ENCODE measurements at places on chromosomes 11 and 22.
A peak's percentile ranks its signal among the peaks of the same experiment; 100 is the strongest.

- no peak for DNase-seq
These were observed 10.4 kb downstream of the IGLL1 start for GRCh38 chr22:23569716-23570115.

DNA sequence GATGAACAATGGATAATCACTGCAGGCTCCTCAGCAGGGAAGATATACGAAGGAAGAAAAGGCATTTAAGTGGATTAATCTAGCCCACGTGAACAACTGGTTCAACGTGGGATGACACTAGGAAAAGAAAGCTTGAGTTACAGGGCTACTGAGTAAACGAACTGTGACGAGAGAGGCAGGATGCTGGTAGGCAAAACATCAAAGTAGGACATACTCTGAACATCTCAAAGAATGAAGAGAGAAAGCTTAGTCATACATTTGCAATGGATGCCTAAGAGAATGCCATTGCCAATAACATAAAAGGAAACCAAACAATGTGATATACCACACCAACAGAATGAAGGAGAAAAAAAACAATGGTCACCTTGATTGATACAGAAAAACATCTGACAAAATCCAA is 12.9 kb downstream of the USP28 start:
- peak; percentile 84 for DNase-seq

GRCh38 chr22:25874327-25874726 is 132.3 kb downstream of the MYO18B start:
- DNase-seq: no peak

DNA sequence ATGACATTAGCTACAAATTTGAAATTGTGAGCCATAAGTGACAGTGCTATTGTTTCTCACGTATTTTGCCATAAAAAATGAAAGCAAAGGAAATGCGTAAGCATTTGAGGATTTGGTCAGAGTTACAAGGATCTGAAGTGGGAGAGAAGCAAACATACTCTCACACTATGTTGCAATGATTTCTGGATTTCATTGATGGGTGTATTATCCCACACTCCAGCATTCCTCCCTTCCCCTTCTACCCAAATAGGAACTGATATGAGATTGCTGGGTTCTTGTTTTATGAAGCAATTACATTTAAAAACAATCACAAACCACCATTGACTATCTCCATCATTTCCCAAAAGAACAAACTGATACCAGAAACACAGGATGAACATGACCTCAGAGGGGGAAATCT is 314.0 kb upstream of the CTSC start:
- DNase-seq: no peak

GRCh38 chr22:46042786-46043185 is 65.8 kb upstream of the WNT7B start:
- DNase-seq: no peak

DNA sequence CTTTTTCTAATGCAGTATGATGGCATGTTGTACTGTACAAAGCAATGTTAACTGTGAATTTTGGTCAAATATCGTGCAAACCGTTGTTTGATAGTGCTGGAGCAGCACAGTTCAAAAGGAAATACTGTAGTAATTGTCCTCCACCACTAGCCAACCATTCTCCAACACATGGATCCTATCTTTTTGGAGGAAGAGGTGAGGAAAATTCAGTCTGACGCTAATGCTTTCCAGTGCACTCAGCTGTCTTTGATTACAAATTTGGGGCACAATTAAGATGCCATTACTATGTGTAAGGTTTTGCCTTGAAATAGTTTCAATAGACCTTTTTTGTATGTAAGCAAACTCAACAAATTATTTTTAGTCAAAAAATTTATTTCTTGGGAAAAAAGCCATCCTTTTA is 240.5 kb upstream of the CCDC179 start:
- no peak for DNase-seq

DNA sequence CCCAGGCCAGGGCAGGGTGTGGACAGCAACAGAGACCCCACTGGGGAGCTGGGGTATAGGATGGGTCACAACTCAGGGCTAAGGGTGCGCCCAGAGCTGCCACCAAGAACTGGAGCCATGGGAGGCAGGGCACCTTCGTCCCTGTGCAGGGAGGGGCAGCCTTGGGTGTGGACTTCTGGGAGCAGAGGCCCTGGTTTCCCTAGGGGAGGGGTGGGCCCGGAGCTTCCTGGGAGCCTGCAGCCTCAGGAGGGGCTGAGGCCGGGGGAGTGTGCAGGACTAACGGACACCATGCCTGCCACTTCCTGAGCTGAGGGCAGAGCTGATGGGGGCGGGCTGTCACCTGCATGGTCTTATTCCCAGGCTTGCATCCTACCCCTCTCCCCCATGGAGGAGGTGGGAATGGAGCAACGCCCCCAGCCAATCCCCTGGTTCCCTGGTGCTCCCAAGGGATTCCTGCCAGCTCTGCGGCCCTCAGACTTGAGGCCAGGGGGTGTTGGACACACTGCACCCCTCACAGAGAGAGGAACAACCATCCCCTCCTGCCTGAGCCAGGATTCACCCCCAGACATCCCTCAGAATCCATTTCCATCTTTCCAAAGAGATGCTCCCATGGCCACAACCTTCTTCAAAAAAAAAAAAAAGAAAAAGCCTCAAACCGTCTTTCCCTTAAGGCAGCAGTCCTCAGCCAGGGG is 225.7 kb downstream of the CTTN start:
- DNase-seq: no peak

DNA sequence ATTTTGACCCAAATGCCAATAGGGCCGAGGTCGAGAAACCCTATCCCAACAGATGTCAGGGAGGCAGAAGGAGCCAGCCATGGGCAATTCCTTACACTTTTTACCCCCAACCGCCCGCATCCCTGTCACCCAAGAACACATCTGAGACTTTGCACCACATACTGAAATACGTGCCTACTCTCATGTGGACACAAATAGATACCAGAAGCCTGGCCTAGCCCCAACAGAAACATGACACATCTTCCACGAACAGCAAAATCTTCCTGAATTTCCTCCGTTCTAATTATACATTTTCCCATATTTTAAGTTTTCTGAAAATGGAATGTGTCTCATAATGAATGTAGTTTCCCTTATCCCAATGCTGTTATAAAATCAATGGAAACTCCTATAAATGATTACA is 64.7 kb downstream of the SLC1A2 start:
- DNase-seq: no peak

DNA sequence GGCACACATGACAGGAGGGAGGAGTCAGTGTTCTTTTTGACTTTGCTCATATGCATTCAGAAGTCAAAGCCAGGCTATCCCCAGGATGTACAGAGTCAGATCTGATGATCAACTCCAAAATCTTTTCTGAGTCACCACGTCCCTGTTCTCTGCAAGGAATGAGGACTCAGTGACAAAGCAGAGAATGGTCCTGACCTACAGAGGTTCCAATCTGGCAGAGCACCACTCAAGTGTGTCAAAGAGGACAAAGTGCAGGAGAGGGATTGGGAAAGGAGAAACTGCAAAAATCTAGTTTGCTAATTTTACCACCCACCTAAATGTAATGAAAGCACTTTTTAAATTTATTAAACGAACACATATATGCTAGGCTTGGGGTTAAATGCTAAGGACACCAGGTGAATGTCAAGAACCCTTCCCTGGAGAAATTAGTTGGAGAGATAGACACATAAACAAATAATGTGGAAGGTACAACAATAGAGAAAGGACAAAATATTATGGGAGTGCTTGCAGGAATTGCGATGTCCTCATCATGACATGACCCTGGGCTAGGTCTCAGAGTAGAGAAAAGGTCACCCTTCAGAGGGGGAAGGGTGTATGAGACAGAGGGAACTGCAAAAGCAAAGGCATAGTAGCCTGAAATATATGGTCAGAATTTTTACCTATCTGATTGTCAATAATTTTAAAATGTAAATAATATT is 56.3 kb downstream of the MTNR1B start:
- no peak for DNase-seq

- no peak for DNase-seq
These were observed 73.5 kb upstream of the CADM1 start for GRCh38 chr11:115577701-115578100.

DNA sequence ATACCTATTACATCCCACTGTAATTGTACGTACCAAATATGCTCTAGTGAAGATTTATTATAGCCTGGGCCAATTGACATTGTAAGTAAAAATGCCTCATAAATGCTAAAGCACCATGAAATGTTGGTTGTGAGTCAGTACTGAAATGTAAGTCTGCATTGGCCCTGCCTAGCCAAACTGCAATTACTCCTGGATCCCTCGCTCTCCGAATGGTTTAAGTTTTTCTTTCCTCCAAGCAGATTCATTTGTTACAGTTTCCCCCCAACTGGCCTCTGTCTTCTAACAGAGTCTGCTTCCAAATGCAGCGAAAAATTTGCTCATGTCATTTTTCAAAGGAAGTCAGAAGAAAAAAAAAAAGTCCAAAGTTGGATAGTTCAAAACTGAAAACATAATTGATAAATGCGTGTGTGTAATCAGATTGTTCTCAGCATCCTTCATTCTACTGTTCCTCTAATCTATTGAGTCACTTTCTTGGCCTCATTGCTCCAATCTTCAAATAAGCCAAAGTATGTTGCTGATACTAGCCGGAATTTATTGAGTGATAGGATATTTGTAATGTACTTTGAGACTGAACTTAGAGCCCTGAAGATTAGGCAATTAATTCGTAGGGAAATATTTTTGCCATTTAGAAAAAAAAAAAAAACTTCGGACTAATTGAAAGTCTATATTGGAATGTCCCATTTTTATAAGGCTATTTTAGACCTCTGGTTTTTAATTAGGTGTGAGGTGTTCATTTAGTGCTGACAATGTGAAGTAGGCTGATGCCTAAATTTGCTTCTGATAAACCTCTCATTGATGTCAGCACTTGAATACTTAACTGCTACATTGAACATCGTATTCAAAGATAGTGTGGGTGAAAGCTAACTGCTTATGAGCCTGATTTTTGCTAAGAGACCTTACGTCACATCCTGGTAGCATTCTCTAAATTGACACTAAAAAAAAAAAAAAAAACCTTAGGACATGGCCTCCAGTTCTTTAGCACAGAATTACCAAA is 93.4 kb downstream of the WT1 start:
- DNase-seq: no peak

- DNase-seq: peak; percentile 79
These were observed 63.9 kb downstream of the GAS2 start for GRCh38 chr11:22730319-22730718.

DNA sequence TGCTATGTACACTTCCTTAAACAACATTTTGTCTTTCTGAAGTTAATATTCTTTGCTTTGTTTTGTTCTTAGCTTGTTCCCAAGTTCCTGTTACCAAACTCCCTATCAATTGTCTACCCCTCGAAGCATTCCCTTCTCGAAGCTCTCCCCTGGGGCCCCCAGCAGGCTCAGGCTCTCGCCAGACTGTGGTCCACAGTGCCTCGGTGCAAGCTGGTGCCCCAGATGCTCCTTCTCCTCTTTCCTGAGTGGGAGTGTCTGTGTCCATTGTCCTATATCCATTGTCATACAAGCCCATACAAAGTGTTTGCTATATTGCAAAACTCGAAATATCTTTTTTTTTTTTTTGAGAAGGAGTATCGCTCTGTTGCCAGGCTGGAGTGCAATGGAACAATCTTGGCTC is 51.7 kb upstream of the RTL6 start:
- DNase-seq: no peak

DNA sequence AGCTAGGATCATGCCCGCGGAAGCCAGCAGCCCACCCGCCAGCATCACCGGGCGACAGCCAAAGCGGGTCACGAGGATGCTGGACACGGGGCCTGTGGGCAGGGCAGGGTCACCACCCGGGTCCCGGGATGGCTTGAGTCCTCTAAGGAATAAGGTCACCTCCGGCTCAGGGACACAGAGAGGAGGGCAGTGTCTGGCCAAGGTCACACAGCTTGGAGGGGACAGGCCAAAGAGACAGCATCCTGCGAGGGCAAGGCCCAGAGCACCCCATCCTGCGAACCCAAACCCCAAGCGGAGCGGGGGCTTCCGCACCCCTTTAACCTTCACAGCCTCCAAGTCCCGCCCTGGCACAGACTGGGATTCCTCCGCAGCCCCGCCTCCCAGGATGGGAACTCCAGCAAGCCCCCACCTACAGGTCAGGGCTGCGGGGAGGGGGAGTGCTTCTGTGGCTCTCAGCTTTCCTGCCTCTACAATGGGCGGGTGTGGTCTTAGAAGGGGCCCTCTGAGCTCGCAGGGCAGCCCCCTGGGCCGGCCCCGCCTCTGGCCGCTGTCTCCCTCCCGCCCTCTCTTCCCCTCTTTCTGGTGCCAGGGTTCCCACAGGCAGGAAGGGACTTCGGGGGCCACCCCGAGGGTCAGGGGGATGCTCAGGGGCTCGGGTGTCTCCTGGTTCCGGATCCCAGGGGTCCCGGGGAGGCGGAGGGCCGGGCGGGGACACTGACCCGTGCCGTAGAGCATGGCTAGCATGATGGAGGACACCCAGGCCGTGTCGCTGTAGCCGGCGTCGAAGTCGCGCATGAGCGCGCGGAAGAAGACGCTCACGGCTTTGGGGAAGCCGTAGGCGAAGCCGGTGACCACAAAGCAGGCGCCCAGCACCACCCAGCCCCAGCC is 1.8 kb downstream of the SLC16A8 start:
- peak; percentile 43 for DNase-seq

GRCh38 chr22:19397734-19398104 is 33.8 kb downstream of the HIRA start:
- DNase-seq: no peak

- no peak for DNase-seq
These were observed 56.8 kb downstream of the PRR5L start for GRCh38 chr11:36352922-36353321.

DNA sequence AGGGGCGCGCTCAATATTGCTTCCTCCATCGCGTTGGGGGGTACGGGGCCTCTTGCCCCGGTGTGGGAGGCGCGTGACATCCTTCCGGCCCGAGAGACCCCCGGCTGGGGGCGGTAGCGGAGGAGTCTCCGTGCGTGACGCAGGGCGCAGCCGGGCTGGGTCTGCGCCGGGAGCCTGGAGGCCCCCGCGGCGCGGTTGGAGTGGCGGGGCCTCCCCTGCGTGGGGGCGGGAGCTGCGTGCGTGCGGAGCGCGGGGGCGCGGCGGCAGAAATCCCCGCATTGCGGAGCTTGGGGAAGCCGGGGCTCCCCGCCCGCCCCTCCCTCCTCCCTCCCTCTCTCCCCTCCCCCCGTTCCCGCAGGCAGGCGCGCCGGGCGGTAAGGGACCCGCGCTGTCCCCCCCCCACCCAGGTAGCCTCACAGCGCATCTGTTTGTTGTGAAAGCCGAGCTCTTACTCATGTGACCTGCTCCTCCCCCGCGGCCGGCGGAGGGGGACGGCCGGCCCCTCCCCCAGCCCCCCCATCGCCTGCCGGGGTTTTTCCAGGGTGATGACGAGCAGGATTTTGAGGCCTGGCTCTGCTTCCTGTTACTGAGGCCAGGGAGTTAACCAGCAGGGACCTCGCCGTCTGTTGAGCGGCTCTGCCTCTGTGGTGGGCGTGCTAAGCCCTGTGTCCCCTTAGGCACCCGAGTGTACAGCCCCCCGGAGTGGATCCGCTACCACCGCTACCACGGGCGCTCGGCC is 1.6 kb downstream of the PIM3 start:
- peak; percentile 95 for DNase-seq

- no peak for DNase-seq
These were observed 251.8 kb downstream of the NTM start for GRCh38 chr11:131622193-131622592.
